ENCODE measurements at places on chromosomes 1 and 21.

GRCh38 chr21:33330726-33331125, 6.0 kb downstream of the IFNAR1 start:
- DNase-seq = no peak

DNA sequence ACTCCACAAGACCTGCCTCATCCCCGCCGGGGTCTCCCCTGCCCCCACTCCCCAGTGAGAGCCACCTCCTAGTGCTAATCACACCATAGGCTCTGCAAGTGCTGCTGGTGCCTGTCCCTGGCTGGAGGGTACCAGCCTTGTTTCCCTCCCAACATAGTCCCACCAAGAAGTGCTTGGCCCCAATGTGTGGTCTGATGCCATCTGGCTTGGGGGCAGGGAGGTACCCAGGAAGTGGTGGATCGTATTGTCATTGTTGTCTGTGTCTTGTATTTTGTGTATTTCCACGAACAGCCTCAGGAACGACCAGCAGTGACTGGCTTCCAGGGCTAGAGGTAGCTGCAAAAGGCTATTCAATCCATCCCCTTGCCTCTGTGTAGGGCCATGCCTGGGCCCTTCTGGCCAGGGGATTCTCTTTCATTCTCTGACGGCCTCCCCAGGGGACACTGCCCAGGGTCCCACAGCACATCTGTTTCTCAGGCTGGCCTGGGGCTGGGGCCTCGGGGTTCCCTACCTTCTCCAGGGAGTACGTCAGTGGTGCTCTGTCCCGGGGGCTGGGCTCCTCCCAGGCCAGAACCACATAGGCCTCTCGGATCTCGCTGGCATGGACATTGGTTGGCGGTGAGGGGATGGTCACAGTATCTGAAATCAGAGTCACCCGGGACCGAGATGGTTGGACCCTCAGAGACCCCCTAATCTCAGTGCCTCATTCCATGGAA, 22.8 kb downstream of the MYOM3 start:
- no peak for DNase-seq

- DNase-seq = no peak
Observed at GRCh38 chr1:36225283-36225899, 1.1 kb downstream of the THRAP3 start.

DNA sequence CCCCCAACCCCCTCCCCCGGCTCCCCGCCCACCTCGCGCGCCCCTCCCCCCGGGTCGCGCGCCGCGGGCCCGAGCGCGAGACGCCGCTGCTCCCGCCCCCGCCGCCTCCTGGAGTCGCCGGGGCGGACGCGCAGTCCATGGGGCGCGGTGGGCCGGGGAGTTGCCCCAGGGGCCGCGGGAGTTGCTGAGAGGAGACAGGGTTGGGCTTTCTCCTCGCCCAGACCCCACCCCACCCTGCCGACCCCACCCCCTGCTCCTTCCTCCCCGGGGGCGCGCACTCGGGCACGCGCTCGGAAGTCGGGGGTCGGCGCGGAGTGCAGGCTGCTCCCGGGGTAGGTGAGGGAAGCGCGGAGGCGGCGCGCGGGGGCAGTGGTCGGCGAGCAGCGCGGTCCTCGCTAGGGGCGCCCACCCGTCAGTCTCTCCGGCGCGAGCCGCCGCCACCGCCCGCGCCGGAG, at the start of gene LAMC1:
Gene LAMC1, plus strand, starts transcription at position 275 of the 455 bp plus-strand sequence. CDS start 297 bp downstream, outside the sequence.
- peak; percentile 18 for DNase-seq

DNA sequence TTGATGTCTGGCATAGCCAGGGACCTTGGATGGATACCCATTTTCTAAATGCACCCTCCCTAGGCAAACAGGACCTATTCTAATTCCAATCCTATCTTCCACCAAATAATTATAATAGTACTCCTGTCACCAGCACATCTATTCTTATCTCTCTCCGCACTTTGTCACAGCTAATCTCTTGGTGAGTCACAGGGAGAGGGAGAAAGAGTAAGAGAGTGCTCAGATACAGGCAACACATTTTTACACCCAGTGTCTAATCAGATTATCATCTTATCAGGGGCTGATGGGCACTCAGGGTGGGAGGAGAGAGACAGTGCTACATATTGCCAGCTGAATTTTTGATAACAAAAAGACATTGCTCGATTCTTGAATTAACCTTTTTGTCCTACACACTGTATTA, 275.0 kb upstream of the BEND5 start:
- DNase-seq = no peak

- no peak for DNase-seq
Observed at GRCh38 chr1:237393632-237394031, 351.6 kb downstream of the RYR2 start.

GRCh38 chr1:232327269-232327668, 302.7 kb downstream of the SIPA1L2 start:
- DNase-seq = no peak

DNA sequence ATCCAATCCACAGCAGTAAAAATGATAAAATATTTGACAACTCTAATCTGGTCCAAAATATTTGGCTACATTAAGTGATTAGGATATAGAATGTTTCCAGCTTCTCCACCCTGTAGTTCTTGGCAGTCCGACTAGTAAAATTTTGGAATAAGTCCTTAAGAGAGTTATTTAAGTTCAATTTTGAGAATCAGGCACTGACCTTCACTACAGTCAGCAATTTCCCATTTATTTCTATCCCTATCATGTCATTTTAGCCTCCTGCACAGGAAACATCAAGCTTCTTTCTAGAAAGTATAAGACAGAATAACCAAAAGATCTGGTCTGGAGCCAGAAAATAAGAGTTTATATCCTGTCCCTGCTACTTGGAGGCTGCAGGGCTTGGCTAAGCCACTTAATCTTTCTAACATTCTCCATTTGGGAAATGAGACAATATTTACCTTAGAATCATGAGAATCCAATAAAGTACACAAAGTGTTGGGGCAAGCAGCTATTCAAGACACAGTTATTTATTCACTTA, 162.2 kb downstream of the DPYD start:
- no peak for DNase-seq

DNA sequence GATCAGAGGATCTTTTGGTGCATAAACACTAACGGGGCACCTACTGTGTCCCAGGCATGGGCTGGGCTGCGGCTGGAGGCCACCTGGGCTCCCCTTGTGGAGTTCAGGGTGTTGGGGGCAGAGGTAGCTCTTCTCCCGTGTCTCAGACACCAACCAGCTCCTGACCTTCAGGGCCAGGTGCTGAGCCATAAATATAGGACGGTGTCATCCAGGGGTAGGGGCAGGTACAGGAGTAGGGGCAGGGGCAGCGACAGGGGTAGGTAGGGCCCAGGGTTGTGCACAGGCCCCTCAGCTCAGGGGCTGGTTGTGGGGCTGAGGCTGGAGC, 18.0 kb upstream of the LRRC3 start:
- no peak for DNase-seq

Measured in nucleus accumbens (tissue), 56 donors.